ENCODE measurements at places on chromosomes 11 and 22.

DNA sequence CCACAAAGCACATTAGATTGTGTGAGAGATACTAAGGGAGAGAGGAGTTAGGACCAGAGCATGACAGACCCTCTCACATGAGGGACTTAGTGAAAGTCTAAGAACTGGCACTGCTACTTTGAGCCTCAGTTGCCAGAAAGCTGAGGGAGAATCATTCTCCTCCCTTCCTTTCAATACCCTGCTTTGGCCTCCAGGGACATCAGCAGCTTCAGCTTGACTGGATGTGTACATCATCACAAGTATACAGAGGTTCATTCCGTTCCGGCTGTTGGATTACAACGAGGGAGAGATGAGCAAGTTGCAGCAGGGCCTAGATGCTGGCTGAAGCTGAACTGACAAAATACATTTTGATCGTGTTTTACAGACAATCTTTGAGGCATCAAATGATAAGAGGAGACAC lies 15.7 kb upstream of the ANO5 start:
- no peak for DNase-seq

- DNase-seq = no peak
Measured at GRCh38 chr11:74641289-74641688, 48.9 kb downstream of the POLD3 start.

DNA sequence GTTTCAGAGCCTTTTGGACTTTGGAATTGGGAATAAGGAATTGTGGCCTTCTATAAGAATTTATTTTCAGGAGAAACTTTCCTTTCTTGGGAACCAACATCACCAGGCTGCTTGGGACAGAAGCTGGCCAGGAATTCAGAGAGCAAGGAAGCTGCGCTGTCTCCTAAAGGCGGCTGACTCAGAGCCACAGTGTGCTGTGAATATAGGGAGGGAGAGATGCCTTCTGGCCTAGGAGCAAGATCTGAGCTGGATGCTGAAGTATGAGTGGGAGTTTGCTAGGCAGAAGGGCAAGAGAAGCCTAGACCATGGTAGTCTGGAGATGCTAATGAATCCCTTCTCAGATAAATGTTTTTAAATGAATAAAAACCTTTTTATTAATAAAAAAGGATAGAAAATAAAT lies 213.7 kb upstream of the TBCEL start:
- DNase-seq = no peak

GRCh38 chr22:49753961-49754695 lies 73.5 kb downstream of the BRD1 start:
- no peak for DNase-seq

GRCh38 chr11:78213526-78214330 lies 25.0 kb downstream of the USP35 start:
- DNase-seq = no peak

DNA sequence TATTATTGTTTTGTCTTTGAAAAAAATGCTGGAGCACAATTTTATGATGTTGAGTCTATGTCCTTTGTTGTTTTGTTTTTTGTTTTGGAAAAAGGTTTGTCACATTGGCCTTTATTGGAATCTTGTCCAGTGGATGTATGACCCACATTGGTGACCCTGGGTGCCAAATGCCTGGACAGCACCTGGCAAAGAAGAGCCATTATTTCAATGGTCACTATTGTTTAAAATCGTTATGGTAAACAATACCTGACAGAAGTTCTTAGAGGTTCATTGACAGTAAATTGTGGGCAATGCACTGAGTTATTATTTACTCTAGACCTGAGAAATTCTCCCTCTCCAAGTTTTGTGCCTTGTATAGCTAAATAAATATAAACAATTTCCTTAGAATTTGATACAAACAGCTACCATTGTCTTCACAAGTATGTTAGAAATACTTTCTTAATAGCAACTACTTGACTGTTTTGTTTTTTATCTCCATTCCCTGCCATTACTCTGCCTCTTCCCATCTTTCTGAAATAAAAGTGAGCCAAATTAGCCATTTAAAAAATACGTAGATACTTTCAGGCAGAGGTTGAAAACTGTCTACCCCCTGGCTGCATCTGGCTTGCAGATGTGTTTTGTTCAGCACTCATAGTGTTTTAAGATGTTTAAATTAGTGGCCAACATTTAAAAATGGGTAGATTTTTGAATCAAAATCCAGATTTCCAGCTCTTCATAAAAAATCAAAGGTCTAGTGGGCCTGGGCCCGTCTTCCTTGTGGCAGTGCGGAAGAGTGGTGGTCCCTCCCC lies 39.9 kb downstream of the BMAL1 start:
- no peak for DNase-seq

DNA sequence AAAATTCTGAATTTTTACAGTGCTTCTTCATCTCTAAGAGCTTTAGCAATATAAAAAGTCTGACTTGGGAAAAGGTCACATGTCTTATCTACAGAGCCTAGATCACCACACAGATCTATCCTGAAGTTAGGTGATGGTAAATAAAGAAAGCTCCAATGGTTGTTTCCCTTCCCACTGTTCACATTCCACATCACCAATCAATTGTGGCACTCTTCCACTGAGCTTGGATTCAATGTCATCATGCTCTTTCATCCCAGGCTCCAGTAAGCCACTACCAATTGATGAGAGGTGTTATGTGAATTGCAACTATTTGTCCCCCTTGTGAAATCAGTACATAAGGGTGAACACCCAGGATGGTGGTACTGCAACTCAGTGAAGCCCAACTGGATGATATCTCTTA lies 47.8 kb downstream of the ALG9 start:
- no peak for DNase-seq

DNA sequence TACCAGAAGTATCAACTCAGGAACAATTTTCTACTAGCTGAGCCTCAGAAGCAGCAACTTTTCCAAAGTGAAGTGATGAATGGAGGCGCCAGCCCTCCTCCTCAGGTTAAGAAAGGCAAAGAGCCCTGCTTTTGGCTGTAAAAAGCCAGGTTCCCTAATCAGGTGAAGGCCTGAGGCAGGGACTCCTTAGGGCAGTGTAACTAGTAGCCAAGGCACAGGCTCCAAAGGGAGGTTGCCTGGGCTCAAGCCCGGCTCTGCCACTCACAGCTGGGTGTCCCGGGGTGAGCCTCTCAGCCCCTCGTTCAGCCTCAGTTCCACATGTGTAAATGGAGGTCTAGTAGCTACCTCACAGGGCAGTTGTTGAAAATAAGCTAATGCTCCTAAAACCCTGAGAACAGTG lies 19.5 kb downstream of the TSKU start:
- DNase-seq = no peak

DNA sequence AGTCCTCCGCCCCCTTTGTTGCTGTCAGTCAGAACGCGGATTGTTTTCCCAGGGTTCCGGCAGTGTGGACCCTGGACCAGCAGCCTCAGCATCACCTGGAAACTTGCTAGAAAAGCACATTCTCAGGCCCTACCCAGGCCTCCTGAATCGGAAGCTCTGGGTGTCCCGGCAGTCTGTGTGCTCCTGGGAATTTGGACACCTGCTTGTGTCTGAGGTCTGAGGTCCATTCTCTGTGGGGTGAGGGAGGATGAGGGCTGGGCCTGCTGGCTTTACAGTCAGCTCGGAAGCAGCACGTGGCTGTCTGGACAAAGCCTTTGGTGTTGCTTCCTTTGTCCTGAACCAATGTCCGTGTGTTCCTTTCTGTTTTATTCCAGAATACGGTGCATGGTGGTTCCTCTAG lies 299.7 kb downstream of the TBC1D22A start:
- no peak for DNase-seq

- DNase-seq = peak; percentile 50
Measured at GRCh38 chr11:2885017-2885677, 428 bp downstream of the CDKN1C start.

- DNase-seq = no peak
Measured at GRCh38 chr11:19698493-19699292, 13.9 kb upstream of the NAV2 start.

DNA sequence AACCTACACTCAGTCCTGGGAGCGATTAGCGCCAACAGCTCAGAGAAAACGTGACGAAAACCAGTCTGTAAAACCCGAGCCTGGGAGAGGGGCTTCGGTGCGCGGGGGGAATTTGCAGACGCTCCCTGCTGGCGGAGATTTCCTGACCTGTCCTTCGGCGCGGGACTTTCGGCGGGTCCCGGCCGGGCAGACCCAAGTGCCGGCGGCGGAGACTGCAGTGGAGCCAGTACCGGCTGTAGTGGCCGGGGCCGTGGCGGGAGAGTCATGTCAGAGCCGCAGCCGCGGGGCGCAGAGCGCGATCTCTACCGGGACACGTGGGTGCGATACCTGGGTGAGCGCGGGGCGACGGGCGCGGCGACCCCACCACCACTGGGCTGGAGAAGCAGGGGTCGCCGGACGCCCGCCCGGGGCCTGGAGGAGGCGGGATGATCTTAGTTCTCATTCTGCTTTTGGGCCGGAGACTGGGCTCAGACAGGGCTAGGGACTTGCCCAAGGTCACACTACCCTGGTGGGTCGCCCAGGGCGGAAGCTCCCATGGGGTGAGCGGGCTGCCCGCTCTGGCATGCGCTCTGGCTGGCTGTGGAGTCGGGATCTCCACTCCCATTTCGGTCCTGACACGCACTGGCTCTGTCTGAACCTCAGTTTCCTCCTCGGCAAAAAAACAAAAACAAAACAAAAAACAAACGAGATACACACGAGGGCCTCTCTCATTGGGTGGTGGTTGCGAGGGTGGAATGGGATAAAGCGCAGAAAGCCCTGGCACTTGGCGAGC lies at the start of gene MTFP1:
Gene MTFP1, plus strand, starts transcription at position 153 of the 772 bp plus-strand sequence. Its CDS starts 112 bp downstream, at position 265.
- DNase-seq = peak; percentile 64

GRCh38 chr11:117761993-117762392 lies 35.0 kb downstream of the DSCAML1 start:
- no peak for DNase-seq

- DNase-seq = no peak
Measured at GRCh38 chr22:25742918-25743708, 1.1 kb downstream of the MYO18B start.

GRCh38 chr11:20013346-20014066 lies 146.8 kb downstream of the DBX1 start:
- DNase-seq = no peak

GRCh38 chr11:77230878-77231605 lies 70.4 kb downstream of the GDPD4 start:
- no peak for DNase-seq

DNA sequence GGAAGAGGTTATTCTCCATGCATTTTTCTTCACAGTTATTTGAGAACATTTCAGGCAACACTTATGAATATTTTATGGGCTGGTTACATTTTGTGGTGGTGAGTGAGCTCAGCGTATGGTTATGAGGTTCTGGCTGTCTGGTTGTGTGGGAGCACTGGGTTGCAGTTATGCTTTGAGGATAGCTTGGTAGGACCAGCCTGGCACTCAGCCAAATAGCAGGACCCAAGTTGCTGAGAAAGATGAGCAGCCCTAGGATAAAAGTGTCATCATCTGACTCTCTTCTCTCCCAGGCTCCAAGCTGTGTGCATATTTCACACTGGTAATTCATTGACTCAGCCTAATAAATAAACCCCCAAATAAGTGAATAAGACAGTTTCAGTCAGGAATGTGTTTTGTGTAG lies 8.1 kb upstream of the SRSF8 start:
- DNase-seq = no peak

DNA sequence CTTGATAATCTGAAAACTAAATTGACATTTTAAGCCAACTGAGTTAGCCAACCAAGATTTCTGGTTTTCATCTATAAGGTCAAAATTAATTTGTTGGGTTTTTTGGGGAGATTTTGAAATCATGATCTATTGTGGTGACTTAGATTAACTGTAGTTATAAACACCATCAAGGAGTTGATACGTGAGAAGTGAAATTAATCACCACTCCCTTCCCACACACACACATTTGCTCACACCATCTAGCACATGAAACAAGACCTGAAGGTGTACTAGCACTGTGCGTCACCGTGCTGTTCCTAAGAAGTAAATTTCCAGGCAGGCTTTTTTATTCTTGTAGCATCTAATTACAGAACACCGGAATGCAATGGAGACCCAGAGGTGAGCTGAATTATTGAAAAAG lies 2.1 kb downstream of the OR5B21 start:
- DNase-seq = no peak

All from activated T-cell treated with anti-CD3 and anti-CD28 coated beads, Interleukin-2, amount 50 U/mL, for 1 hour (primary cell).